HTR-8/SVneo (cell line): ENCODE measurements at places on chromosomes 7 and 10.

DNA sequence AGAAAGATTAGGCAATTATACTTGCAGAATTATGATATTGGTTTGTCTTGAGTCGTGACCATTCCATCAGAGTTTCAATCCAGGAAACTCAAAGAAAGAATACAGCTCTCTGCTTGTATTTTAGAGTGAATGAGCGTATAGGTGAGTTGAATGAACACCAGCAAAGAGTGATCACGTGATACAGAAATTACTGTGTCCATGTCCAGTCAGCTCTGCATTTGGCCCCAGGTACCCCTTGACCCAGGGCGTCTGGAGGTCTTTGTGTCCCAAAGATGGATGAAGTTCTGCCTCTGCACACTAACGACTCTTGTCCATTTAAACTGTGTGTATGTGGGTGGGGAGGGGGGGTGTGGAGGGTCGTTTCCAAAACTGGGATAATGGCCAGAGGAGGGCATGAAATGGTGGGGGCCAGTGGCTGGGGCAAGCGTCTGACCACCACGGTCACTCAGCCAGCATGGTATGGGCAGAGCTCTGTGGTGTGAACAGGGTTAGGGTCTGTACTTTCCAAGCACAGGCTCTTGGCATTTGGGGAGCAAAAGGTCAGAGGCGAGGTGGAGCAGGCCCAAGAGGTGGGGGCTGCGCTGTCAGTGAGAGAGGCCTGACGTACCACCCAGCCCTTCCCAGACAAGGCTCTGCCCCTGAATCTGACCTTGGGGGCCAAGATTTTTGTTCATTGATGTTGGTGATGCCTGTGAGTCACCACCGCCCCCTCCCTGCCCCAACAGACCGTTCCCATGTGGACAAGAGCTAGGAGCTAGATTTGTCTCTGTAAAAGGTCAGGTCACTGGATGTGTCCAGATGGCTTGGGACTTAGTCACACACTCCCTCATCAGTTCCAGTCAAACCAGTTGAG lies 1.4 kb downstream of the PTPRE start:
- peak; percentile 63 for DNase-seq

DNA sequence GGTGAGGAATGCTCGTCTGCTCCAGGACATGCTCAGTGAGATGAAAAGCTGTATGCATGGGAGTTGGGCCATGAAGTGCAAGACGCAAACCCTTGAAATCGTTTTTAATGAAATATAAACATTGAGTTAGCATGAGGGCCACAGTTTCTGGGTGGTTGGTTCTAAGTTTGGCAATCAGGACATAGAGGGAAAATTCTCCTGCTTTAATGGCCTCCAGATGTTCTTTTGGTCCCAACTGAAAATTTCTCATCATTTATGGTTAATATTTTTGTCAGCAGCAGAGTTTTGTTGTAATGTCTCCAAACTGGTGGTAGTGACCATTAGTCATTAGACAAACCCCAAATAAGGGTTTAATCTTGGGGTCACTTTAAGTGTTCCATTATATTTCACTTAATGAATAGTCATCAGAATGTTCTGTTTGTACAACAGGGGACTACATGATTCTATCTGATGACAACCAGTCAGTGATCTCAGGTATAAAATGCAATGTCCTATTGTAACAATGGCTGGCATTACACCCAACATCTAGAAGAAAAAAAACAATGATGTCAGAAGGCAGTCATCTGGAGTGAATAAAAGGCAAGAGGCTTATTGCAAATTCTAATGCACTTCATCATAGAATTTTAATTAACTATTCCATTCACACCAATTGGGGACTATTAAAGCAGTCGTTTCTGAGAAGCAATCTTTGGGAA lies 197.4 kb downstream of the JCAD start:
- DNase-seq, result no peak

- no peak for DNase-seq
Measured at GRCh38 chr10:68598978-68599770, 39.0 kb downstream of the TET1 start.

- DNase-seq, result no peak
Measured at GRCh38 chr7:29970158-29970557, 19.4 kb downstream of the SCRN1 start.

GRCh38 chr7:106824458-106824857 lies 40.6 kb upstream of the PIK3CG start:
- DNase-seq, result no peak

GRCh38 chr10:75137533-75138438 lies 26.3 kb downstream of the SAMD8 start:
- peak; percentile 24 for DNase-seq

- no peak for DNase-seq
Measured at GRCh38 chr7:23356726-23357125, 57.6 kb downstream of the MALSU1 start.

DNA sequence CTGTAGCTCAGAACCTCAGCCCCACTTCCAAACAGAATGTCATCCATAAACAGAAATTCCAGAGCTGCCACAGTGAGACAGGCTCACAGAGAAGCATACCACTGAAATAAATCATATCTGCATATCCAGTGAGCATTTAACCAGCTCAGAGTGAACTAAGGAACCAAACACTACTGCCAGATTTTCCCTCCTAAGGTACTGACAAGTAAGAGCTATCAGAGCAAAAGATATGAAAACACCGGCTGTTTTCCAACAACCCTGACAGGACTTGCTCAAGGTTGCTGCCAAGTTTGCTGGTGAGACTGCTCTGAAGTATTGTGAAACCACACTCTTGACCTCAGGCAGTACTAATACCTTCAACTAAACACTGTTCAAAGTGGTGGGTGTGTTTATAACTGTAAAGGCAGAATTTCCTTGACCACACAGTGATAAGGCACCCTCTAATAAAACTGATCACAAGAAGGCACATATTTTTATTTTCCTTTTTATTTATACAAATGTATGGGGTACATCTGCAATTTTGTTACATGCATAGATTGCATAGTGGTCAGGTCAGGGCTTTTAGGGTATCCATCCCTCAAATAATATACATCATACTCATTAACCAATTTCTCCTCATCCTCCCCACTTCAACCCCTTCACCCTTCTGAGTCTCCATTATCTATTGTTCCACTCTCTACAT lies 18.3 kb downstream of the SGMS1 start:
- peak; percentile 48 for DNase-seq

- no peak for DNase-seq
Measured at GRCh38 chr7:101720324-101720723, 91.2 kb upstream of the MYL10 start.

- DNase-seq, result no peak
Measured at GRCh38 chr10:130453036-130453720, 317.0 kb downstream of the GLRX3 start.

DNA sequence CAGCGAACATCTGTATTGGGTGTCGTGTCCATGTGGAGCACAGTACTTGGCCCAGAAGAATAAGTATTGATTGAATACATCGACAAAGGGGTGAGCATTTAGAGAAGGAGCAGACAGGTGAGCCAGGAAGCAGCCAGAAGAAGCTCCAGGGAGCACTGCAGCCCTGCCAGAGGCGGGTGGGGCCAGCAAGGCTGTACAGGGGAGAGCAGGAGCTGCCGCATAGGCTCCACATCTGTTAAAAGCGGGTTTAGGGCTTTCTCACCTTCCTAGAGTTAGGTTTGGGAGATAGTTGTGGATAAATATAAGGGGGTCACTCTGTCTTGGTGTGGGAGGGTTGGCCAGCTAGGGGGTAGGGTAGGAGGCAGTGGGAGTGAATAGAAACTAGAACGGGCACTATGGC lies 1.3 kb upstream of the CPA1 start:
- DNase-seq, result no peak

DNA sequence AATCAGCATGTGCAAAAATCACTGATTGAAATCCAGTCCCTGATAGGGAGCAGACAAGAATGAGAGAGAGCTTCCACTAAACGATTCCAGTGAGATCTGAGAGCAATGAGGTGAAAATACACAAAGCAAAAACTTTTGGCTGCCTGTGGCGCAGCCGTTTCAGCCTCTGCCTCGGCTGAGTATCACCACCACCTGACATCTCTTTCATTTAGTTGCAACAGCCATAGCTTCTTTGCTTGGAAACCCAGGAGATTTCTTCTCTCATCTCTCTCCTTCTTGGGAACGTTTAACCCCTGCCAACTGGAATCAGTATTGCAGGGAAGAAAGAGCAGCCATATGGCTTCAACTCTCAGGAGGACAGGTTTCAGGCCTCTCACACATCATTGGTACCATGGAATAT lies 237.3 kb upstream of the AGK start:
- DNase-seq, result no peak

GRCh38 chr7:3591944-3592343 lies 290.9 kb downstream of the SDK1 start:
- DNase-seq, result no peak

- no peak for DNase-seq
Measured at GRCh38 chr7:17212188-17212587, 86.3 kb upstream of the AHR start.

DNA sequence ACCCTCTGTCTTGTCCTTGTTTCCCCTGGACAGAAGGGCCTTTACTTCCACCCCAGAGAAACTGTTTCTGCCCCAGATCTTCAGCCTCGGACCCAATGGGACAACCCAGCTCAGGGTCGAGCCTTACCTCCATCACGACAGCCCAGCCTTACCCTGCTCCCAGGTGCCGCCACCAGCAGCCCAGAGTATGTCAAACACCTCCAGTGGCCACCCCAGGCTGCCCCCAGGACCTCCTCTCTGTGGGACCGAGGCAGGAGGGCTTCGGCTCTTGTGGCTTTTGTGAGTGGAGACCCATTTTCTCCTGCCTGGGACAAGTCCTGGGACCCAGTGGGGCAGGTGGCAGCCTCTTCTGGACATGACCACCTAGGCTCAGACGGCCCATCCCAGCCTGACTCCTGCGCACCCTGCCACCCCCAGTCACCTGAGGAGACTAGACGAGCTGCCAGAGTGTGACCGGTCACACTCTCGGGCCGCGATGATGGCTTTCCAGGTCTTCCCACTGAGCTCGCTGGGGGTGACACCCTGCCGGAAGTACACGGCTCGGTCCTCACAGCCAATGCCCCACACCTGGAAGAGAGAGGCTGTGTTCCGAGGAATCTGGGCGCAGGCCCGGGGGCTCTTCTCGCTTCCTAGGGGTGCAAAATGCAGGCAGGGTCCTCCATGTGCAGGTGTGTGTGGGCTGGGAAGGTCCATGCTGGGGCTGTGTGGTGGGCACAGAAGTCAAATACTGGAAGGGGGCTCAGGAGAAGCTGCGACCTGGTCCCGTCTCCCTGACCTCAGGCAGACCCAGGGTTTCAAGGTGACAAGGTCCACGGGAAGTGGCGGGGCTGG lies 15.5 kb downstream of the TECPR1 start:
- DNase-seq, result no peak
